ENCODE measurements at places on chromosomes 3 and 15.

DNA sequence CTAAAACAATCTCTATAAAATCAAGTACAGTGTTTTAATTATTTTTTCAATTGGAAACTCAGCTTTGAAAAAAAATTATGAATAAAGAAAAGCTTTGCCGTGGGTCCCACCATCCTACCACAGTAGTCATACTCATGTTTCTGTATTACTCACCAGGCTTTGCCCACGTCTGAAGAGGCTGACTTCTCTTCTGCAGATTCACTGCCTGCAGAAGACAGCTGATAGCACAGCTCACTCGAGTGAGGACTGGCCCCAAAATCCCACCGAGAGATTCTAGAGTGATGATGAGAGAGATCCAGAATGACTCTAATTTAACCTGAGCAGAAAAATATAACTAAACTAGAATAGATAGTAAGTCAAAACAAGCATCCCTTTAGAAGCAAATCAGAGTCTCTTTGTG lies 11.9 kb downstream of the C2CD4B start:
- DNase-seq = no peak

DNA sequence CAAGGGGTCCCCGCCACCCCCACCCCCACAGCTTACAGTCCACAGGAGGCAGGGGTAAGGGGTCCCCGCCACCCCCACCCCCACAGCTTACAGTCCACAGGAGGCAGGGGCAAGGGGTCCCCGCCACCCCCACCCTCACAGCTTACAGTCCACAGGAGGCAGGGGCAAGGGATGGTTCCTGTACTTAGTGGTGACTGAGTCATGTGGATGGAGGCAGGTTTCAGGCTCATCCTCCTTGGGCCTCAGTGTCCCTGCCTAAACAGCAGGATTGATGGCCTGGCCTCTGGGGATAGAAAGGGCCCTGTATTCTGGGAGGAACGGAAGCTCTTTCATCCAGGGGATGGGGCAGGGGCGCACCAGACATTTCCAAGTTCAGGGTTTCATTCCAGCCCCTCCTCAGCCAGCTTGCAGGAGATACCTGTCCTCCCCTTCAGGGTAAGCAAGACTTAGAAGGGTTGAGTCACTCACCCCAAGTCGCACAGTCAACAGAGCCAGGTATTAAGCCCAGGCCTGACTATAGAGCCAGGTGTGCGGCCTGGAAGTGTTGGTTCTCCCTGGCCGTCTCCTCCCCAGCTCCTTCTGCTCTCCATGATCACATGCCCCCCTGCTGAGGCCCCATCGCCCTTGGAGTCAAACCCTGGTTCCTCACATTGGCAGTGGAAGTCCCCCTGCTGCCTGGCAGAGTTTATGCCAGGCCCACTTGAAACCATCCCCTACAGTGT lies 12.5 kb downstream of the CSK start:
- no peak for DNase-seq

DNA sequence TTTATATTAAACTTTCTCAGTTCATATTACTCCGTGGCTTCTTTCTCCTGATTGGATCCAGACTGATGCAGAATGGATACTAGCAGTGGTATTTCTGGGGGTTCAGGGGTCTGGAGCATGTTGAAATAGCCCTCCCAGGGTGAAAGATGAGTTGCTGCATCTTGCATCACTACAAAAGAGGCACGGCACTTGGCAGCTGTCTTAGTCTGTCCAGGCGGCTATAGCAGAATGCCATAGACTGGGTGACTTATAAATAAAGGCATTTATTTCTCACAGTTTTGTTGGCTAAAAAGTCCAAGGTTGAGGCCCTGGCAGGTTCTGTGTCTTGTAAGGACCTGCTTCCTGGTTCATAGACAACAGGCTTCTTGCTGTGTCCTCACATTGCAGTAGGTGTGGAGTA lies 660 bp upstream of the BCL2L10 start:
- no peak for DNase-seq

GRCh38 chr3:188624828-188625227 lies 470.9 kb downstream of the LPP start:
- no peak for DNase-seq

DNA sequence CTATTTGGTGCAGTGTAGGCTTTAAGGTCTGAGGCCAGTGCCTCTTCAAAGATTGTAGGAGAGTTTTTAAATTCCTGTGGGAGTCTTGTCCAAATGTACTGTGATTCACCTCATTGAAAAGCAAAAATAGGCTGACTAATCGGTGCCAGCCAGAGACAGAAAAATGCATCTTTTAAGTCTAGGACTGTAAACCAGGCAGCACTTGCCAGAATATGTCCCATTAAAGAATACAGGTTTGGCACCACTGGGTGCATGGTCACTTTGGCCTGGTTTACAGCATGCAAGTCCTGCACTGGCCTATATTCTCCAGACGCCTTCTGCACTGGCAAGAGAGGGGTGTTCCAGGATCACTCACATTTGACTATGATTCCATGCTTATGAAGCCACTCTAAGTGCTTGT lies 20.3 kb upstream of the NOX5 start:
- peak; percentile 28 for DNase-seq

DNA sequence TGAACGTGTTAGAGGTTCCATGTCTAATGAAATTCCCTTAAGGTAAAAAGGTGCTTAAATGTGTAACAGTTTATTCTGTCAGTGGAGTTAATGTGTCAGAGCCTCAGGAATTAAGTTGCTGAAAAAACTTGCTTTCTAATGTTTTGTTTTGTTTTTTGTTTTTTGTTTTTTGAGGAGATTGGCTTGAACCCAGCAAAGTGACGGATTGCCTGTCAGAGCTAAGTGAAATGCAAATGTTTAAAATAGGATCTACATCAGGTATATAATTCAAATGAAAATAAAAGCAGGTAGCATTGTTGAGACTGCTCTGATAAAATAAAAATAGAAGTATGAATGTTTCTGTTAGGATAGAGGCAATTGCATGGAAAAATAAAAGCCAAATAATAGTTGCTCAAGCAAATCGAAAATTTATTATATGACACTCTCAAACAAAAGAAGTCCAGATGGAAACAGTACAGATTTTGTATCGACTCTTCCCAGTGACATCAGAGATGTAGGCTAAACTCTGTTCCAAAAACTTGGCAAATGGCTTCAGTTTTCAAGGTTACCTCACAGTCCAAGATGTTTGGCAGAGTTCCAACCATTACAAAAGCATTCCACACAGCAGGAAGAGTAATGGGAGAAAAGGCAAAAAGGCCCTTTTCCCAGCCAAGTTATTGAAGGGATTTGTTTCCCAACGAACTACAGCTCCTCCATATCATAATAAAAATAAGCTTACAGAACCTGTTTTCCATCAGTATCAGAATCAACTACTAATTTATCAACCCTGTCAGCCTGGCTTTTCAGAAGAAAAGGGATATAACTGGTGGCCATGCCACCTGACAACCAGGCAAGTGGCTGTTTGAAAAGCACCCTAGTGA lies 291.0 kb downstream of the TBL1XR1 start:
- DNase-seq = no peak

- DNase-seq = no peak
These were observed 40.6 kb downstream of the WNT7A start for GRCh38 chr3:13839253-13839652.

DNA sequence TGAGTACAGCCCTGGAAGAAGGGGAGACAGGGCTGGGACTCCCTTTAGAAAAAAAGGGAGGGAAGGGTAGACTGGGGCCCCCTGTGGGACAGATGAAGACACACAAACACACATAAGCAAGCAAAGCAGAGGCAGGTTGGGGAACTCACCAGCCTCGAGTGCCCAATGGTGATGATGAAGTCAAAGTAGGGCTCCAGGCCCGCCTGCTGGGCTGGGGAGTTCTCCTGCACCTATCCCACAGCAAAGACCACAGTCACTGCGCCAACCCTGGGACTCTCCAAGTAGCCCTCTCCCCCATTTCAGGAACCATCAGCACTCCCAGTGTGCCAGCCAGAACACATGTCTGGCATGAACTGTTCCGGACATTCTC lies 4.1 kb downstream of the GORASP1 start:
- DNase-seq = no peak

GRCh38 chr15:86756688-86757087 lies 677.0 kb downstream of the AGBL1 start:
- no peak for DNase-seq

- no peak for DNase-seq
These were observed 618.5 kb upstream of the BCHE start for GRCh38 chr3:166455744-166456143.

DNA sequence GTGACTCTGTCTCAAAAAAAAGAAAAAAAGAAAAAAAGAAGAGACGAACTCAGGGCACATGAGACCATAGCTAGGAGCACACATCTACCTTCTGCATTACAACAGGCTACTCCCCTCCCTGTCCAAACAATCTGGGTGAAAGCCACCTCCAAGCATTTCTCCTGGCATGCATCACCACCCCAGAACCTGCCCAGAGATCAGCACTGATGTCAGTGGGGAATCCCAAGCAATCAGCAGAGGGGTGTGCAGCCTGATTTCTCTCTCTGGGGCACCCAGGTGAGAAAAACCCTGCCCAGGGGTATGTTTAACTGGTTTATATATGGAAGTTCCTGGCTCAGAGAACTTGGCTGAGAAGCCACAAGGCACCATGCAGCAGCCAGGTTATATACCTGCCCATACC lies 59.4 kb downstream of the CDC25A start:
- DNase-seq = no peak

- no peak for DNase-seq
These were observed 156.9 kb downstream of the ZNF621 start for GRCh38 chr3:40681658-40682055.

GRCh38 chr3:195168009-195168762 lies 102.8 kb downstream of the XXYLT1 start:
- DNase-seq = no peak

DNA sequence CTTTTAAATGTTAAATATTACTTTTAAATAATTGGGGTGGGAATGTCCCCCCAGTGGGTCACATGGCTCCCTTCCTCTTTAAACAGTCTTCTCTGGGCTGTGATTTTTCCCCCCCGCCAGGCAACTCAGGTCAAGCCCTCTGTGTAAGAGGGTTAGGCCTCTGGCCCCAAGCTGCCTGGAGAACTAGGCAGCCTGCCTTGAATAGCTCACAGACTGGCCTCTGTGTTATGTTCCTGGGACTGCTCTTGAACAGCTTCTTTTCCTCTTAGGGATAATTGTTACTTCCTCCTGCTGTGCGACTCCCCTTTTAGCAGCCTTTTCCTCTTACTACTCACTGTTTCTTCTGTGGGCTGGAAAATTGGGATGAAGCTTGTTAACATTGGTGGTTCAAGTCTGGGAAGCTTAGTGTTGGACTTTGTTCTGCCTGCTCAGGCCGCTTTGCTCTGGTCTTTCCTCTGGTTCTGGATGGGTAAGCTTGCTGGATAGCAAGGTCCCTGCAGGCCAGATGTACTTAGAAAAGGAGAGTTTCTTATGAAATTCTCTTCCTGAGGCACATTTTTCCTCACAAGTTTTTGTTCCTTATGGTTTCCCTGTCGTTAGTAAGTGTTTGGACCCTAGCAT lies 2.2 kb downstream of the TEX264 start:
- peak; percentile 9 for DNase-seq

GRCh38 chr15:31263751-31264558 lies 62.7 kb upstream of the KLF13 start:
- DNase-seq = peak; percentile 77

- DNase-seq = no peak
These were observed 15.3 kb upstream of the NRROS start for GRCh38 chr3:196624067-196624790.

- no peak for DNase-seq
These were observed 213.0 kb upstream of the FEZF2 start for GRCh38 chr3:62586356-62586755.

GRCh38 chr3:103818800-103819199 lies 1384.0 kb downstream of the ZPLD1 start:
- no peak for DNase-seq

GRCh38 chr15:65494076-65494475 lies 23.4 kb downstream of the DPP8 start:
- no peak for DNase-seq

- no peak for DNase-seq
These were observed 130.9 kb downstream of the GMNC start for GRCh38 chr3:190731596-190731995.

DNA sequence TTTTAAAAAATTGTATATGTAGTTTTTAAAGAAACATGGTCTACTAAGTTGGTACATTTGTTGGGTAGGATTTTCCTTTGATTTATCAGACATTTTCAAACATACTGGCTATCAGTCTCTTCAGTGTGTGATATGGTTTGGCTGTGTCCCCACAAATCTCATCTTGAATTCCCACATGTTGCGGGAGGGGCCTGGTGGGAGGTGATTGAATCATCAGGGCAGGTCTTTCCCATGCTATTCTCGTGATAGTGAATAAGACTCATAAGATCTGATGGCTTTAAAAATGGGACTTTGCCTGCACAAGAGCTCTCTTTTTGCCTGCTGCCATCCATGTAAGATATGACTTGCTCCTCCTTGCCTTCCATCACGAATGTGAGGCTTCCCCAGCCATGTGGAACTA lies 121.9 kb downstream of the ABI3BP start:
- DNase-seq = no peak

- DNase-seq = no peak
These were observed 85.1 kb downstream of the LPP start for GRCh38 chr3:188239035-188239434.

DNA sequence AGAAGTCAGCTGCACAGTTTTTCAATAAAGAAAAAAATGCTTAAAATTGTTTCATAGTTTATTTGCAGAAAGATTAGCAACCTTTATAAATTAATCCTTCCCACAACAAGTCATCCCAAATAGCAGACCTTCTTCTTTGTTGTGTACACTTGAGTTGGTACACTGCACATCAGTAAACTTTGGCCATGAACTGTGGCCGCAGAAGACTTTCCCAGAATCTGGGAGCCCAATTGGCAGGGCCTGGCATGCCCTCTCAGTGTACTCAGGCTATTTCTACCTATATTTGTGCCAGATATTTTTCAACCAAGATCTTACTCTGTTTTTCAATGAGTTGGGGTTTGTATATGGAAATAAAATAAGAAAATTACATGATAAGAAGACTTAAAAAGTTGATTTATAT lies 133.1 kb downstream of the DIPK2A start:
- DNase-seq = no peak

DNA sequence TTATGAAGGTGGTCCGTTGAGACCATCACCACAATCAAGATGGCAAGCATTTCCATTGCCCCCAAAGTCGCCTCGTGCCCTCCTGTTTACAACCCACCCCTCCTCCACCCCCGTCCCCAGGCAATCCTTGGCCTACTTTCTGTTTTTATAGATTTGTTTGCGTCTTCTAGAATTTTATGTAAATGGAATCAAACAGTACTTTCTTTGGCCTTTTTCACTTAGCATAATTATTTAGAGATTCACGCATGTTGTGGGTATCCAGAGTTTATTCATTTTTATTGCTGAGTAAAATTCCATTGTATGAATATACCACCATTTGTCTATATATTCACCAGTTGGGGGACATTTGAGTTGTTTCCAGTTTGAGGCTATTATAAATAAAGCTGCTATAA lies 66.6 kb downstream of the LSM3 start:
- DNase-seq = no peak
